ENCODE measurements at places on chromosomes 7 and 10.

GRCh38 chr10:27759483-27760272, 14.1 kb upstream of the MKX start:
- H3K36me3 ChIP-seq: no peaks in the 10 kb centered on the region
- H3K27me3 ChIP-seq: peaks cover 36% of the 10 kb centered on the region
- no peak overlapping the region for H3K4me3 ChIP-seq
- no peaks in the 10 kb centered on the region for H3K4me1 ChIP-seq
- no peak overlapping the region for H3K27ac ChIP-seq

GRCh38 chr7:113331155-113331898, 213.0 kb upstream of the SMIM30 start:
- DNase-seq: no peak
- H3K36me3 ChIP-seq: no peaks in the 10 kb centered on the region
- H3K4me1 ChIP-seq: no peaks in the 10 kb centered on the region

DNA sequence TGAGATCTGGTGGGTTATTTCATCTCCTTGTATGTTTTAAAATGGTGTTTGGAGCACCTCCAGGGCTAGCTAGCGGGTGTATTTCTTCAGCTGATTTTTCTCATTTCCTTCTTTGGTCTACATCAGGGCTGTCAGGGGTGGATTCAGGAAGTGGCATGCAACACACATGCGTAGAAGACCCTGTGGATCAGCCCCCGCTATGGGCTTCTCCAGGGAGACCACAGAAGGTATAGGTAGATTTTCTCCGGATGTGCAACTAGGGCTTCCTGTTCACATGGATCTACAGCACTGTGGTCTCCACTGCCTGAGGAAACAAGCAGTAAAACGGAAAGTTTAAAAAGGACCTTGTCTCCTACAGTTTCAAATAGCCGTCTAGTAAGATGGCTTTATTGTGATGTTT, 10.4 kb downstream of the NUB1 start:
- H3K36me3 ChIP-seq: peaks cover 66% of the 10 kb centered on the region
- peak overlapping the region; percentile 92 for H3K27ac ChIP-seq
- H3K27me3 ChIP-seq: no peaks in the 10 kb centered on the region
- H3K4me3 ChIP-seq: peak overlapping the region; percentile 45

GRCh38 chr10:109898666-109899355, 24.5 kb downstream of the XPNPEP1 start:
- peaks cover 65% of the 10 kb centered on the region for H3K36me3 ChIP-seq
- H3K27ac ChIP-seq: no peak overlapping the region
- H3K4me3 ChIP-seq: no peak overlapping the region
- DNase-seq: no peak

DNA sequence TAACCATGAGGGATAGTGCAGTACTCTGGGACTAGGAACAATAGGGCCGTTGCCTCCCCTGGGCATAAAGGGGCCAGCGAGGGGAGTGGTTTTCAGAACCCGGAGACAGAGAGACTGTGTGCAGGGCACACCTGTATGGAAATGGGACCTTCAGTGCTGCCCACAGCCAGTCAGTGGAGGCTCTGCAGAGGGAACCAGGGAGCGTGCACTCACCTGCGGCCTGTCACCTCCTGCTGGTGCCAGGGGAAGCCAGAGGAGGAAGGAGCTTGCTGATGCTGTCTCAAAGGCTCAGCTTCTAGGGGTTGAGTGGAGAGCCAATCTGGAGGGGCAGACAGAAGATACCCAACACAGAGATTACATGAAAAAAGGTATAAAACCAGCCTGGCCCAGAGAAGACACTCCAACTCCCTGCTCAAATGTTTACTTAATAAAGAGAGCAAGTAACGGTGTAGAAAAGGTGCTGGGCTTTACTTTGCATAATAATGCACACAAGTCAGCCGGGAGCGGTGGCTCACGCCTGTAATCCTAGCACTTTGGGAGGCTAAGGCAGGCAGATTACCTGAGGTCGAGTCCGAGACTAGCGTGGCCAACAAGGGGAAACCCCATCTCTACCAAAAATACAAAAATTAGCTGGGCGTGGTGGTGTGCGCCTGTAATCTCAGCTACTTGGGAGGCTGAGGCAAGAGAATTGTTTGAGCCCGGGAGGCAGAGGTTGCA, 35.5 kb upstream of the WAPL start:
- H3K27me3 ChIP-seq: no peaks in the 10 kb centered on the region
- no peak overlapping the region for H3K27ac ChIP-seq
- no peak overlapping the region for H3K4me3 ChIP-seq
- H3K4me1 ChIP-seq: peaks cover 9% of the 10 kb centered on the region

- H3K4me1 ChIP-seq: peaks cover 10% of the 10 kb centered on the region
- peaks cover 24% of the 10 kb centered on the region for H3K27me3 ChIP-seq
- H3K36me3 ChIP-seq: no peaks in the 10 kb centered on the region
- H3K27ac ChIP-seq: no peak overlapping the region
These were observed 279.7 kb downstream of the CCSER2 start for GRCh38 chr10:84608126-84608525.

- H3K4me3 ChIP-seq: no peak overlapping the region
- DNase-seq: no peak
- H3K27ac ChIP-seq: no peak overlapping the region
These were observed 2.0 kb downstream of the JCAD start for GRCh38 chr10:30057421-30057841.

Data from activated CD4-positive, alpha-beta T cell treated with anti-CD3 and anti-CD28 coated beads, Interleukin-2, amount 10 ng/mL, durations not matched to agents 7 days and 5 days (primary cell).